Epithelial cell of esophagus (primary cell): ENCODE measurements at places on chromosomes 3 and 15.

DNA sequence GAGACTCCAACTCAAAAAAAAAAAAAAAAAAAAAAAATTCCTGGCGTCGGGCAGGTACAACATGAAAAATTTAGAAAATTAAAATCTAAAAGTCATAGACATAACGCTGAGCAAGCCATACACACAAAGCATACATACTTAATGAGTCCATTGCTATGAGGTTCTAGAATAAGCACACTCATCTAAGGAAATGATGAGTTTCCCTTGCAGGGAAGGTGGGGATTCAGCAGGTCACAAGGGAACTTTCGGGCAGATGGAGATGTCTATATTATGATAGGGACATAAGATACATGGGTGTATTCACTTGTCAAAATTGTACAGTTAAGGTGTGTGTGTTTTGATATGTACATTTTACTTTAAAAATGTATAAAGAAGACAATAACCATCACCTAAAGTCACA, 120.2 kb upstream of the LIPC start:
- DNase-seq = no peak

DNA sequence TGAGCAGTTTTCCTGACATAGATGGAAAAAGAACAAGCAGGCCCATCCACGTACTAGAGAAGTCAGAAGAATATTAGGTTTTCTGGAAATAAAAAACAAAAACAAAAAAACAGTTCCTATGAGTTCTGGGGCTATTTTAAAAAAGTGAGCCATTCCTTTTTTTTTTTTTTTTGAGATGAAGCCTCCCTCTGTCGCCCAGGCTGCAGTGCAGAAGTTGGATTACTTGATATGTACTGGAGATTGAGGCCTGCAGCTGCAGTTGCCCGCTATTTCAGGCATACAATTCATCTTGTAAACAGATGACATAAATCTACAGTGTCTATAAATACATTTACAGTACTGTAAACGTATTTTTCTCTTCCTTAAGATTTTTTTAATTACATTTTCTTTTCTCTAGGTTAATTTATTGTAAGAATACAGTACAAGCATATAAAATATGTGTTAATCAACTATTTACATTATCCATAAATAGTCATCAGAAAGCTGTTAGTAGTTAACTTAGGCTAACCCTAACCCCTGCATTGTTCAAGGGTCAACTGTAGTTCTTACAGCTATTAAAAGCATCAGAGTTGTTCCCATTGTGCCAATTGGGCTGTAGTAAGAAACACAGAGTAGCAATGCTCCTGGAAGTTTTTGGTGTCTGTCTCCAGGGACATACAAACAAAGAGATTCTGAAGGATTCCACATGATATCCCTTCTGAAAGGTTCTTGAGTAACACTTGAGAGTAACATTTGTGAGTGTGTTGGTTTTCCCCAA, 11.2 kb upstream of the ACTL6A start:
- no peak for DNase-seq

GRCh38 chr15:68559345-68560310, 19.2 kb upstream of the CORO2B start:
- peak; percentile 70 for DNase-seq

- no peak for DNase-seq
Measured at GRCh38 chr15:77499087-77499760, 78.5 kb downstream of the HMG20A start.

DNA sequence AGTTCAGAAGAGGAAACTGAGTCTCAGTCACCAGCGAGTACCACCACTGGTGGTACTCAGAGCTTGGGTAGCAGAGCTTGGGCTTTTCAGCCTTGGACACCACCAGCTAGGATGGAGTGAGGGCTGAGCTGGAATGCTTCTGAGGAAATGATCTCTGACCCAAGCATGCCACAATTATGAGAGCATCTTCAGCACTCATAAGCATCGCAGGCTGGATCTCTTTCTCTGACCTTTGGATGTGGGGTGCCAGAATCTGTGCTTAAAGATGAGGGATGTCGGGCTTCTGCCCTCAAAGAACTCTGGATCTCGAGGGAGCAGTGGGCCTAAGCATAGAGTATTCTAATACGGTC, 36.4 kb downstream of the ZNF710 start:
- DNase-seq = no peak
